ENCODE measurements at places on chromosomes 5 and 9. TPM values are rescaled to one million over a fixed set of nuclear protein-coding genes. Genes with fewer than 3 reads are reported as not detected.

Gene PARP8
- 60.4 TPM for total RNA-seq

Gene PAEP
- not detected for total RNA-seq

DNA sequence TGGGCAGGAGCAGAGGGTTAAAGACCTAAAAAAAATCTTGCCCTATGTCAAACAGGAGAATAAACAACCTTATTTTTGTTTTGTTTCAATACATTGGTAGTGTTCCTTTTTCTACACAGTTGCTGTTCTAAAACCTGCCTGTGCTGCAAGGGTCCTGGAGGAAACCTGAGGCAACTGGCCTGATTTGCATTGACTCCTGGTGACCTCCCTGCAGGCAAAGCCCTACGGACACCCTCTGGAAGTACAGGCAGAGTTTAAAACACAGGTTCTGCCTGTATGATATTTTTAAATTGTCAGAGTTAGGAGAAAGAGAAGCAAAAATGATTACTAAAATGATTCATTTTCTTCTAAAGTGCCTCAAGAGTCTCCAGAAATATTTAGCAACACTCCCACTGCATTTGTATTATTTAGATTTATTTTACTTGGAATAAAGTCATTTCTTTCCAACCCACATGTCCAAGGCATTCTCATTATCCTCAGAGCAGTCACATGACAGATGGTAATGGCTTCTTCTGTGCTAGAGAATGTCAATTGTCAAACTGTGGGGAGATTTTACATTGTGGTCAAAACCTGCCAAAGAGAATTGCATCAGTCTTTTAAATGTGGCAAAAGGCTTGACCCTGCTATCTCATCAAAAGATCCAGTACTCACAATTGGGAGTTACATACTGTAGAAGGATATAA lies 559.6 kb downstream of the CETN3 start:
- DNase-seq = peak; percentile 20

DNA sequence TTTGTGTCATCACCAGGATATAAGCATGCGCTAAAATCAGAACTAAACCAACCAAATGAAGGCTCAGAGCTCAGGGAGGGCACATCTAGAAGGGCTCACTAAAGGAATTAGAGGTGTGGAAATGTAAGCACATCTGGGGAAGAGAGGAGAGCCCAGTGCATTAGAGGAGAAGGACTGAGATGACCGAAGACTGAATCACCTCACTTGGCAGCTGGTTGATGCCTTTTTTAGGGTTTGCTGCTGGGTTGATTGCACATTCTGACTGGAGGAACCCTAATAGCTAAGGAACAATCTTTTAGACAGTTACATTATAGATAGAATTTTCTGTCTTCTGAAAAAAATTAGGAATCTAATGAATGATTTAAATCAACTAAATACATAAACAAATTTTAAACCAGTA lies 8.2 kb upstream of the IFNA21 start:
- no peak for DNase-seq

DNA sequence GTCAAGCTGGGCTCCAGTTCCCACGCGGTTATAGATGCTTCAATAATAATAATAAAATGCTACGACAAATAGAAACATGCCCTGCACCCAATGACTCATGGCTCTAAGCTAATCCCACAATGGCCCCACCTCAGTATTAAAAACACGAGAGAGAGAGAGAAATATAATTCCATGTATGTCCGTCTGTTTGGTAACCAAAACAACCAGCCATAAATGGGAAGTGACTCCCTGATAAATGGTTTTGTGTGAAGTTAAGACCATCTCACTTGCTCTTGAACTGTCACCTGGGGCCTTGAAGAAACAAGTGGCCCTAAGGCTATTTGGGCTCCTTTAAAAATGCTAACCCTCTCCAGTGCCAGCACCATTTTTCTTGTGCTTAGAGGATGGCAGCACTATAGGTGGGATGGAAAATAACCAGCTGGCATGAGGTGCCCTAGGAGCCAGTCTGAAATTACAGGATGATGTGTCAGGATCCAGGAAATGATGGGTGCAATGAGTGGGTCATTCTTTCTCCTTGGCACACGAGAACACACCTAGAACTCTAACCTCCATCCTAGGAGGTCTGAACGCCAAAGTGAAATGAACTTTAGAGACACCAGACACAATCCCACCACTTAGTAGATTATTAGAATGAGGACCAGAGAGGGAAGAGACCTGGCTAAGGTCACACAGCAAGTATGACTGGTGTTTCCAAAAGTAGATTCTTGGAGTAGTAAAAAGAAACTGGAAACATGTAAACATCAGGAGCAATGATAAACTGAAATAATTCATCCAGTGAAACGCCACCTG lies 35.7 kb upstream of the ADRB2 start:
- DNase-seq = no peak

DNA sequence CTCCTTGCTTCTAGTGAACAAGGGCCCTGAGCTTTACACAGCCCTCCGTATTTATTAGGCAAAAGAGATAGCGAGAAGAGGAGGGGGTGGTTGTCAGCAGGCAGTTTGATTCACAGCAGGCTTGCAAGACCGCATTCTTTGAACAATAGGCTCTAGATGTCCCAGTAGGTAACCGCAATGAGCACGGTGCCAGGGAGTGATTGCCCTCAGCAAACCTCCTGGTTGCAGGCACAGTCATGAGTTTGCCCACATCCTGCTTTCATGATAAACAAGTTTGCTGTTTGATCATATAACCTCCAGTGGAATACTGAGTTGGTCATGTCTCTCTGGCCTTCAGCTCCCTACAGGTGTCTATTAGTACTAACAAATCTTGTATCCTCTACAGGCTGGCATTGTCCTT lies 66.1 kb downstream of the CACNA1B start:
- no peak for DNase-seq

DNA sequence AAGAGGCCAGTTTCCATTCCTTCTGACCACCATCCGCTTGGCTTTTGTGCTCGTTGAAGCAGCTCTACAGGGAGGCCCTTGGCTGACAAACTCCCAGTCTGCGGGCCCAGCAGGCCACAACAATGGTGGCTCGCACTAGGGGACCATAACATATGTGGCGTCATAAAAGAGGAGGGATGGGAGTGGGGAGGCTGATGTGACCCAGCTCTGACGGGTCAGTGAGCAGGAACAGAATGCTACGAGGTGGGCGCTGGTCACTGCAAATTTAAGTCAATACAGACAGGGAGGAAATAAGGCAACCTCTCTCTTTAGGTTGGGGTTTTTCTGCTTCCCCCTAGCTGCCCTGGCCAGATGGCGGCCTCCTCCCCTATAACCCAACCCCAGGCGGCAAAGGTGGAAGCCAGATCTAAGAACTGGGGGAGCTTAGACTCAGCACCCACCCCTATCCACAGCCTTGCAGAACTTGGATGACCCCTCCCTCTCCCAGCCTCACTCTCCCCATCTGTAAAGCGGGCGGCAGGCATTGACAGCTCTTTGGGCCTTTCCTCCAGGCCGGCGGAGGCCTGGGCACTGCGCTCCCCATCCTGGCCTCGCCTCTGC lies 778 bp downstream of the FRRS1L start:
- DNase-seq = no peak

DNA sequence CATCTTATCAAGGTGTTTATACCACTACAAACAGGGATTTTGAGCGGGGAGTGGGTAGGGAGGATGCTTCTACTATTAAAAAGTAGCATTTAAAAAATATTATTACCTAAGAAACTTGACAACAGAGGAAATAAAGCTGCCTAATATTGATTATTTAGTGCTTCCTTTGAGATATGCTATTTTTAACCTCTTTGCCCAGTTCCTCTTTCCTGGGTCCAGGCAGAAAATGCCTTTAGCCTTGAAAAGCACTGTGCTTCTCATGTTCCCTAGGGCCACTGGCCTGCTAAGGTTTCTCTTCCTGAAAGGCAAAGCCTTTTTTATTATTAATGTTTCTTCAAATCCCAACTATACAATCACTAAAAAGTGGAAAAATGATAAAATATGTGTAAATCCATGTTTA lies 217.2 kb upstream of the HAPLN1 start:
- DNase-seq = no peak
